ENCODE measurements at places on chromosomes 5 and 9.

DNA sequence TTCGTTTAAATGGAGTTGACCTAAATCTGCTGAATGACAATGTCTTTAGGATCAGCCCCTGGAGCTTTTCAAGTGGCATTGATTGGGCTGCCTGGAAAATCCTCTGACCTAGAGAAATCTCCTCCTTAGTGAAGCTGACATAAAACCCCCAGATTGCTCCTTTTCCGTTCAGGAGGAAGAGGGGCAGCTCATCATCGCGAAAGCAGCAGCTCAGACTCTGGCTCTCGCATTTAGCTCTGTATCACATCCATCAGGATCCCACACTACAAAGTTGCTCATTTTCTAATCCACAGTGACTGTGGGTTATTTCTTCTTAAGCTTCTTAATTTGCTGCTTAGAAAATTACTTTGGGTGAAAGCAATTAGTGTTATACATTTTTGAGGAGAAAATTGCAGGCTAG lies 373.7 kb downstream of the ENC1 start:
- no peak for DNase-seq

- DNase-seq: no peak
Measured at GRCh38 chr9:90842176-90842777, 40.7 kb downstream of the SYK start.

DNA sequence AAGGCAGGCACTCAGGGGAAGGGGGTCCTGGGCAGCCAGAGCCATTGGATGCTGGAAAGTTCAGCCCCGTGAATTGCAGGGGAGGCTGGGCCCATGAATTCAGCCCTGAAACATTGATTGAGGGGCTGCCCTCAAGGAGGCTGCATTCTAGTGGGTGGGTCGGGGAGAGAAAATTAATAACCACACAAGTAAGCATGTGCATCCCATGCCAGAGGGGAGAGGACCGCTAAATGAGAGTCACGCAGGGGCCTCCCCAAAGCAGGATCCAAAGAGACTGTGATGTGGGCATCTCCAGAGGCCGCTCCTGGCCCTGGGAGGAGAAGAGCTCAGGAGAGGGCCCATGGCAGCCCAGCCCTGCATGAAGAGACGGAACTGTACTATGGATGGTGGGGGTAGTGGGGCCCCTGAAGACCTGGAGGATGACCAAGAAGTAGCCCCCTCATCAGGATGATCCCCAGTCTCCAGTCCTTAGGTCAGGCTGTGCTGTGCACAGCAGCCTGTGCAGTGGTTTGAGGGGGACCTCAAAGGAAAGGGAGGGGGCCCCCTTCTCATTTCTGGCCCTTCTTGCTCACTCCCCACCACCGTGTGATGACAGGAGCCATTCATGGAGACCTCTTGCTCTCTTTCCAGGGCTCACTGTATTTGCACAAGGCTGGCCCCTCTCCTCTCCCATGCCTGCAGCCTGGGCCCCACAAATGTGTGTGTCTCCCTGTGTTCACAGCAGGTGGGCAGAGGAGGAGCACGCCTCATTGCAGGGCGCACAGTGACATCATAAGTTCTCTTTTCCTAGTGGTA lies 233.6 kb upstream of the IRX1 start:
- no peak for DNase-seq

- DNase-seq: no peak
Measured at GRCh38 chr9:35691757-35692301, 2.1 kb upstream of the TPM2 start.

GRCh38 chr9:2319421-2319820 lies 302.2 kb upstream of the VLDLR start:
- DNase-seq: no peak

DNA sequence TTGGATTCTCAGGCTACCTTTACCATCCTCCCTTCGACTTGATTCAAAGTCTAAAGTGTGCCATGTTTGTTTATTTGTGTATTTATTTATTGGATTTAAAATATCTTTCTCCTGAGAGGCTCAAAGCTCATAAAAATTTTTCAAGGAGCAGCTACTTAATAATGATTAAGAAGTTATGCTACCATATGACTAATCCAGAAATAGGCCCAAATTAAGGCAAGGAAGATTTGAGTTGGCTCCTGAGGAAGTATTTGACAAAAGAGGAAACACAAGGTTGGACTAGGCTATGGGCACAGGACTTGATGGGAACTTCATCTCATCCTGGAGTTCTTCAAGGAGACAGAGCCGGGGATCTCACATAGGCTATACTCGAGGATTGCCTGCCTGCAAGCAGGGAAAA lies 22.4 kb upstream of the PPP2CA start:
- no peak for DNase-seq
